ENCODE measurements at places on chromosomes 16 and 17. TPM values are rescaled to one million over a fixed set of nuclear protein-coding genes. Genes with fewer than 3 reads are reported as not detected.

LPO gene
- not detected for total RNA-seq

GAS2L2 gene
- total RNA-seq: 0.06 TPM

EFCAB5 gene
- 0.15 TPM for total RNA-seq

RMI2 gene
- 33.4 TPM for total RNA-seq

ABCA8 gene
- total RNA-seq: 0.27 TPM

CLDN6 gene
- 0.20 TPM for total RNA-seq

FMNL1 gene
- 34.9 TPM for total RNA-seq

RNF135 gene
- total RNA-seq: 22.7 TPM

SDR42E2 gene
- total RNA-seq: not detected

TVP23A gene
- 0.07 TPM for total RNA-seq

KCNG4 gene
- total RNA-seq: not detected

KREMEN2 gene
- 2.2 TPM for total RNA-seq

KAT8 gene
- total RNA-seq: 51.0 TPM

CYB5B gene
- total RNA-seq: 205 TPM
